ENCODE measurements at places on chromosomes 1 and 21. TPM values are rescaled to one million over a fixed set of nuclear protein-coding genes. Genes with fewer than 3 reads are reported as not detected.

DNA sequence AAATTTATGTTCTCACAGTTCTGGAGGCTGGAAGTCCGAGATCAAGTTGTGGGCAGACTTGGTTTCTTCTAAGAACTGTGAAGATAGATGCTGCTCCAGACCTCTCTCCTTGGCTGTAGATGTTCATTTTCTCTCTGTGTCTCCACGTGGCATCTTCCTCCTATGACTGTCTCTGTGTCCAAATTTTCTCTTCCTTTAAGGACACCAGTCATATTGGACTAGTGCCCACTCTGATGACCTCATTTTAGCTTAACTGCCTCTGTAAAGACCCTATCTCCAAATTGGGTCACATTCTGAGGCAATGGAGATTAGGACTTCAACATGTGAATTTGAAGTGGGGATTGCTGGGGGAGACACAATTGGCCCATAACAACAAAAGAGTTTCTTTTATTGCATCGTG, 125.3 kb upstream of the ETS2 start:
- DNase-seq, result no peak

DNA sequence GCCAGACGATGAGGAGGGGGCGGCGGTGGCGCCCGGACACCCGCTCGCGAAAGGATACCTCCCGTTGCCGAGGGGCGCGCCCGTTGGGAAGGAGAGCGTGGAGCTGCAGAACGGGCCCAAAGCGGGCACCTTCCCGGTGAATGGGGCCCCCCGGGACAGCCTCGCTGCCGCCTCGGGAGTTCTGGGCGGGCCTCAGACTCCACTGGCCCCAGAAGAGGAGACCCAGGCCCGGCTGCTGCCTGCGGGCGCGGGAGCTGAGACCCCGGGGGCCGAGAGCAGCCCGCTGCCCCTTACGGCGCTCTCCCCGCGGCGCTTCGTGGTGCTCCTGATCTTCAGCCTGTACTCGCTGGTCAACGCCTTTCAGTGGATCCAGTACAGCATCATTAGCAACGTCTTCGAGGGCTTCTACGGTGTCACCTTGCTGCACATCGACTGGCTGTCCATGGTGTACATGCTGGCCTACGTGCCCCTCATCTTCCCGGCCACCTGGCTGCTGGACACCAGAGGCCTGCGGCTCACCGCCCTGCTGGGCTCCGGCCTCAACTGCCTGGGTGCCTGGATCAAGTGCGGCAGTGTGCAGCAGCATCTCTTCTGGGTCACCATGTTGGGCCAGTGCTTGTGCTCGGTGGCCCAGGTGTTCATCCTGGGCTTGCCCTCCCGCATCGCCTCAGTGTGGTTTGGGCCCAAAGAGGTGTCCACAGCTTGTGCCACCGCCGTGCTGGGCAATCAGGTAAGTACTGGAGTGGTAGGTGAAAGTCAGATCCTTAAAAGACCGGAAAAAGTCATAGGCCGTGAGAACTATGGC, 588 bp downstream of the FLVCR1 start:
- peak; percentile 15 for DNase-seq

GRCh38 chr1:47757226-47757975, 239.8 kb downstream of the TRABD2B start:
- no peak for DNase-seq

DNA sequence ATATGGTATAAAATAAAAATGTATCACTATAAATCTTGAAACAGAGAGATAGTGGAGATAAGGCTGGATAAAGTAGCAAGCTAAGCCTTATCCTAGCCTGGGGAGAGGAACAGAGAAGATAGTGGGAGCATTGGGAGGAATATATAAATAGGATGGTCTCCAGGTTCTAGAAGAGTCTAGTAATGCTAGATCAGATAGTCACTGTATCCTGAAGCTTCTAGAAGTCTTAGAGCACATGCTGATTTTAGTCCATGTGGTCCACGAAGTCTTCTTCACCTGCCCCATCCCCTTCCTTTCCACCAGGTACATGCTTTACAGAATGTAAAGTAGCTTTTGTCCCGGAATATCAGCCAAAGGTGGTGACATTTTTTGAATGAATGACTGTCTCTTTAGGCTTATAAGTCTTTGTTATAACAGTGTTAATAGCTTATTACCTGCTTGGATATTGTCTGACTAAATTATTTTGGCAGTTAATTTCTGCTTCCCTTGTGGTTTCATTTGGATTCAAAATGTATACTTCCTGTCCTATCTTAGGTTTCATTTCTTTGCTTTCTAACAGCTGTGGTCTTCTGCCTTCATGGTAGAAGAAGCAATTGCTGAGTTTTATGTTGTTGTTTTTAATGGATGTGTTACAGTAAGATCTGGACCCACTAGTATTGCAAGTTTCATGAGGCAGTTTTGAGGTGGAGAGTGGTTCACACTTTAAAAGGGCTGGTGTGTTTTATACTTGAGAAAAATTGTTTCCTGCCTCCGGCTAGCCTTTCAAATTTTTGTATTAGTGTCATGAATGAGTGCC, 5.9 kb downstream of the SMG7 start:
- no peak for DNase-seq

DNA sequence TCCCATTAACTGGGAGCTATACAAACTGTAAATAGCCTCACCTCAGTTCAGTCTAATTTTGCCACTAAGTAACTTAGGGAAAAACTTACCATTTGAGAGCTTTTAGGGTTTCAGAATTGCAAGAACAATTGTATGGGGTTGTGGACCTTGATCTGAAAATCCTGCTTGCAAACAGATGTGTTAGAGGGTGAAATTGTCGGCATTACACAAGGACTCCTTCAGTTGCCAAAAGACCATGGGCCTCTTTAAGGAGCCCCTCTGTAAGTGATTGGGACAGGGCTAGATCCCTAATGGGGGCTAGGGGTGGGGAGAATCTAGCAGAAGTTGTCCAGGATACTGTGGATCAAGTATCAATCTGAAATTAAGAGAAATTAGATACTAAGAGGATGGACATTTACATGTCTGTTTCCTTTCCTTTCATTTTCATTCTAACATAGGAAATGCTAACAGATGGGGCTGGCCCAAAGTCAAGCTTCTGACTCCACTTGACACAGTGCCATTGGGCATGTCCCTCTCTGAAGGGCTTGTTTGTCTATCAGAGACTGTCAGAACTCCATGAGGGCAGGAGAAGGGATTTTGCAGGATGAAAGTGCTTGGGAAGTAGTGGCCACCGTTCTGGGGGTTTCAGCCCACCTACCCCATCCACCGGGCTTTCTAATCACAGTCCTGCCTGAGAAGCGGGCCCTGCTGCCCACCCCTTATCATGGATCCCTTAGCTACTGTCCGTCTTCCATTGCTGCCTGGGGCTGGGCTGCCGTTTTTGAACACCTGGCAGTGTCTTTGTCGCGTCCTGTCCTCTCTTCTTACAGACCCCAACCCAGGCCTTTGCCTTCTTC, 54.7 kb downstream of the STUM start:
- no peak for DNase-seq

DNA sequence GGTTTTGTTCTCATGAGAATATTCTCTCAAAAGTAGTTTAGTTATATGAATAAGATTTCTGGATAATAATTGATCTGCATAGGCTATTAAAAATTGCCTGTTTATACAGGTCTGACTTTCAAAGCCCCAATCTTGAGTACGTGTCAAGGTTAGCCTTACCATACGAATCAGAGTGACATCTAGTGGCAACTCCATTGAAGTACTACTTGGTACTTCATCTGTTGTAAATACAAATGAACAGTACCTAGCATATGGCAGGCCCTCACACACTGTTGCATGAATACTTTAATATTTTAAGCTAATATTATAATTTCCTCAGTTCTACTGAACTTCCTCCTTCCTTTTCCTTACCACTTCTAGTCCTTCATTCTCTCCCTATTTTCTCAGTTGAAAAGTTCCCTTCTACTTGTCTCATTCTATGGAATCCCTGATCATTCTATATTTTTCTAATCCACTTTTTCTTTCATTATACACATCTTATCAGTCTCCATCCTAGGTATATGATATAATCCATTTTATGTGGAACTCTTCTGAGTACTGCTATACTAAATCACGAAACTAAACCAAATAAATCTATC, 101.2 kb downstream of the AKT3 start:
- peak; percentile 36 for DNase-seq

- DNase-seq, result no peak
These were observed 42.8 kb downstream of the ELK4 start for GRCh38 chr1:205589046-205589445.

DNA sequence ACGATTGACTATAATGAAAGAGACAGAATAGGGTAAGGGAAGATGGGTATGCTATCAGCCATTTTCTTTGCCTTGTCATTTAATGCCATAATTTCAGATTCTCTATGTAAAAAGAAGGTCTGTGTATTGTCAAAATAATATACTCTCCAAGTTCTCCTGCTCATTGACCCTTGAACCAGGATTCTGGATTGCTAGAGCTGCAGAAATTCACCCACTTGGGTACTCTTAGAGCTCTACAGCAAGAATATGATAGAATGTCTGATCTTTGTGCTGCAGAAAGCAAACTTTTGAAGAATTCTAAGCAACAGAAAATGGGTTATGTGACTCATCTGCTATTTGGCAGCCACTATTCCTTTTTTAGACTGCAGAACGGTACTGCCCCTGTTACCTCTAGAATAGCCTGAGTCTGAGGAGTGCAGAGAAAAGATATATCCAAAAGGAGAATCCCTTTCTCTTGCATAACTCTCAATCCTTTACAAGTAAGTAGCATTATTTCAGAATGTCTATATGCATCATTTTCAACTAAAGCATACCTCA, 78.2 kb upstream of the TENT5C start:
- DNase-seq, result no peak

- no peak for DNase-seq
These were observed 77.9 kb downstream of the GTF2B start for GRCh38 chr1:88813471-88813870.

DNA sequence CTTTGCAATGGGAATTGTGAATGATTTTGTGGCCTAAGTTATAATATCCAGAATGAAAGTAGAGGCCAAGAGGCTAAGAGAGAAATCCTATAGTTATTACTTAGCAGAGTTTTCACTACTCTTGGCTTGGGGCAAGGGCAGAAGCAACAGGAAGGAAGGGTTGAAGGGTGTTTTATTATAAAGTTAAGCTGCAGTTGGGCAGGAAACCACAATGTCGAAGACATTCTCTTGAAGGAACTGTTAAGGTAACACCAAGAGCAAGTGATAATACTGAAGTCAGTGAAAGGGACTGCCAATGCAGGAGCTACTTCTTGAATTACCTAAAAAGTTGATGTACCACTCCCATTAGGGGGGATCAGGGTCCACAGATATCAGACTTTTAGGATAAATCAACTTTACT, 8.3 kb downstream of the XCL2 start:
- no peak for DNase-seq

- no peak for DNase-seq
These were observed 25.4 kb downstream of the ST6GALNAC5 start for GRCh38 chr1:76892675-76893074.

DNA sequence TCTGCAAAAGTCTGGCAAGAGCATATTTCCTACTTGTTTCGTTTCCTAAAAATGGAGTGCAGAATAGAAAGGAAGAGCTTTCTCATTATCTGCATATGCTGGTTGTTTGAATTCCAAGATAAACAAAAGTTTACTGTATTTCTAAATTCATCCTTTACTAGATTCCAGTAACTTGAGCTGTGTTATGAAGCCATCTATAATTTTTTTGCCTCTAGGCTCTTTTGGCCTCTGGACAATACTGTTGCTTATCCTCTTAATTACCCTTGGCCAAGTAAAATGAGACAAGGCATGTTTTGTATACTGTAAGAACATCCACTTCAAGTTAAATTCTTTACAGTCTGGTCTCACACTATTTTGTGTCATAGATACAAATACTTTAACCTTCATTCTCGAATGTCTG, 45.6 kb upstream of the HFM1 start:
- DNase-seq, result no peak

GRCh38 chr1:91753878-91754277, 132.1 kb downstream of the TGFBR3 start:
- DNase-seq, result no peak

- DNase-seq, result no peak
These were observed 6.7 kb upstream of the TEX35 start for GRCh38 chr1:178506177-178506576.

- no peak for DNase-seq
These were observed 80.2 kb downstream of the CD58 start for GRCh38 chr1:116490588-116490987.

DNA sequence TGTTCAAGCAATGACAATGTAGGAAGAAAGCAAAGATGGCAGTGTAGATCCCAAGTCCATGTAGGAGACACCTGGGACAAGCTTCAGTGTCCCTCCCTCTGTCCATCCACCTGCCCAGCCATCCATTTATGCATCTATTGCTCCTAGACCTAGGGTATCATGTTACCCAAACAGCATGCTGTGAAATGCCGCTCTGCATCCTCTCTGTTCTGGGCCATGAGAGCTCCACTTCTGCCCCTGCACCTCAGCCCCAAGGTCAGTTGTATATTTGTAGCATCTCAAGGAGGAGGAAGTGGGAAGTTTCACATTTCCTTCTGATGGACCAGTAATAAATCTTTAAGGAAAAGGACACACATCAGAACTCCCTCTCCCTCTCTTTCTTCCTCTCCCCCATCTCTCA, 27.9 kb upstream of the TSPEAR start:
- no peak for DNase-seq

DNA sequence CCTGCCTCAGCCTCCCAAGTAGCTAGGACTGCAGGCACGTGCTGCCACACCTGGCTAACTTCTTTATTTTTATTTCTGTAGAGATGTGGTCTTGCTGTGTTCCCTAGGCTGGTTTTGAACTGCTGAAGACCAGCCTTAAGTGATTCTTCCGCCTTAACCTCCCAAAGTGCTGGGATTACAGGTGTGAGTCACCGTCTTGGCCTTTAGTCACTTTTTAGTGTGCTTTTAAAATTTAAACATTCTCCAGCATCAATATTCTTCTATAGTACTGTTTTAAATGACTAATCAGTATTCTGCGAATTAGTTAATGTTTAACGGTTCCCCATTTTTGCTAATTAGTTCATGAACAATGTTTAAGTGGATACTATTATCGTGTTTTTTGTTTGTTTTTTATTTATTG, 60.6 kb downstream of the DYRK1A start:
- no peak for DNase-seq

DNA sequence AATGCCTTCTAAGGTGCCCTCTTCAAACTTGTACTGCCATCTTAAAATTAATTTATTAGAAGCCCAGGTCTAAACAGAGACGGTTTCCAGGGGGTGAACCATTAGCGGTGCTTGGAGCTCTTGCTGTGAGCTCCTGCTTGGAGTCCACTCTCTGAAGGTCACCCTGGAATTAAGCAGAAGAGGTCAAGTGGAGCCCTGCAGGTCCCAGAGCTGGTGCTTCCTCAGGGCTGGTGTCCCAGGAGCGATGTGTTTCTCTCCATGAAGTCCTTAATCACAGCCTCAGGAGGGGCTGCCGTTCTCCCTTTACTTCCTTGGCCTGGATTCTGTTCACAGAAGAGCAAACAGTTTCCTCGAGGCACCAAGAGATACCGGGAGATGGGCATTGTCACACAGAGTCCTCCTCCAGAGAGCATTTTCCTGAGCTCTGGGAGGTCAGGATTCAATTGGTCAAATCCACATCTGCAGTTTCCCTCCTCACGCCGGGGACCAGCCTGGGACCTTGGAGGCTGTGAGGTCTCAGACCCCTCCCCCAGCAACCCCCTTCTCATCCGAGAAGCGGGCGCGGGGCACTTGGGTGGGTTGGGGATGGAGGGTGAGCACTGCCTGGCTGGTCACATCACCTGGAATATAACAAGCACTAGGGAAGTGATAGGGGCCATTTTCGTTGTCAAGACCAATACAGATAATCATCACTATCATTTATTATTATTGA, 310.4 kb downstream of the AJAP1 start:
- DNase-seq, result no peak

- no peak for DNase-seq
These were observed 402.5 kb downstream of the PTPRC start for GRCh38 chr1:199041173-199041914.

Gene CRP
- not detected for polyA plus RNA-seq

Gene AADACL3
- polyA plus RNA-seq, result not detected

Gene JMJD4
- 13.4 TPM for polyA plus RNA-seq

Gene ITLN1
- 452 TPM for polyA plus RNA-seq

Gene TRABD2B
- 3.0 TPM for polyA plus RNA-seq
